ENCODE measurements at places on chromosomes 3 and 15.
A peak's percentile ranks its signal among the peaks of the same experiment; 100 is the strongest.

DNA sequence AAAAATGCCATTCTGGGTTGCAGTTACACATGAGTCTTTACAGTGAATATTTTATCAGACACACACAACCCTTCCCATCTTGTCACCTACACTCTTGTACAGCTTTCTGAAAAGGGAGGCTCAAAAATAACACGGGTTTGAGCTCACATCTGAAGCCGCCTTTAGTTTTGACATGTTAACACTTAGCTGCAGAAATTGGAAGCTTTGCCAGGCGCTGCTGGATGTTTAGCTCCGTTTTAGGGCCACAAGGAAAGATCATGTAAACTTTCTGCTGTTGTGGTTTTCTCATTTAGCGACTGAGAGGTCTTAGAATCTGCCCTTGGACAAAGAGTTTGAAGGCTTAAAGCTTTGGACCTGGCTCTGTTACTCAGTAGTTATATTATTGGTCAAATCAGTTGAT lies 120.1 kb downstream of the OXNAD1 start:
- no peak for DNase-seq

- DNase-seq: no peak
These were observed 19.4 kb upstream of the CA12 start for GRCh38 chr15:63401078-63401477.

- DNase-seq: no peak
These were observed 26.9 kb downstream of the CCR4 start for GRCh38 chr3:32978331-32978730.

DNA sequence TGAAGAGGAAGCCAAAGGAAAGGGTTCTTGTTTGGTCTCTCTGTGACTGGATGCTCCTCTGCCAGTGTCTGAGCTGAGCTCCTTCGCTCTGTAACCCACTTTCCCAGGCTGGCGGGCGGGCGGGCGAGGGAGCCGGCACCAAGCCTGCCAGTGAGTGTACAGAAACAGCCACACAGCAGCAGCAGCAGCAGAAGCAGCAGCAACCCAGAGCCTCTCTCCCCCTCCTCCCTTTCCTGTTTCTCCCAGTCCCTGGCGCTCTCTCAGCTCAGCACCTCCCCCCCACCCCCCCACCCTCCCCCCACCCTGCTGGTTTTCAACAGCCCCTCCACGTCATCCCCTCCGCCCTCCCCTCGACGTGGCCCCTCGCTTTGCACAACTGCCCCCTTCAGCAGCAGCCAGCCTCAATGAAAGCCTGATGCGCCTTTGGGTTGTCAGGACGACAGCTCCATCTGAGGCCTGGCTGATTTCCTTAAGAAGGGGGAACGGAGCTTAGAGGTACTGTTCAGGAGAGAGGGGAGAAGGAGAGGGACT lies at the start of gene LSAMP:
LSAMP (minus strand) TSS at position 177 of the 531 bp plus-strand sequence.
- no peak for DNase-seq

- DNase-seq: no peak
These were observed 124.8 kb upstream of the PTX3 start for GRCh38 chr3:157311633-157312375.

DNA sequence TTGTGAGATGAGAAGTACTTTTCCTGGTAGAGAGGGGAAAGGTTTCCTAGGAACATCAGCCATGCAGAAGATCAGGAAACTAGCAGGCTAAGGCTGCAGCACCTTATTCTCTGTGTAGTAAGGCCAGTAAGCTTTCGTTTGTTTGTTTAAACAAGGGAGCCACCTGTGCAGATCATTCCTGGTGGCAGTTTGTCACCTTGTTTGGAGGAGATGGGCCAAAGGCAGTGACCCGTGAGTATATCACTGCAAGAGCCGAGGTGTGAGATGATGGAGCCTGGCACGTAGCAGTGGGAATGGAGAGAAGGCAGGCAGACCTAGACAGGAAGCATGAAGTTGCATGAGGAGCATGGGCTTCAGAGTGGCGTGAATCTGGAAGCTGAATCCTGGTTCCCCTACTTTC lies 19.6 kb downstream of the ATG7 start:
- DNase-seq: no peak

- DNase-seq: no peak
These were observed 58.0 kb upstream of the FOXB1 start for GRCh38 chr15:59946084-59946483.

DNA sequence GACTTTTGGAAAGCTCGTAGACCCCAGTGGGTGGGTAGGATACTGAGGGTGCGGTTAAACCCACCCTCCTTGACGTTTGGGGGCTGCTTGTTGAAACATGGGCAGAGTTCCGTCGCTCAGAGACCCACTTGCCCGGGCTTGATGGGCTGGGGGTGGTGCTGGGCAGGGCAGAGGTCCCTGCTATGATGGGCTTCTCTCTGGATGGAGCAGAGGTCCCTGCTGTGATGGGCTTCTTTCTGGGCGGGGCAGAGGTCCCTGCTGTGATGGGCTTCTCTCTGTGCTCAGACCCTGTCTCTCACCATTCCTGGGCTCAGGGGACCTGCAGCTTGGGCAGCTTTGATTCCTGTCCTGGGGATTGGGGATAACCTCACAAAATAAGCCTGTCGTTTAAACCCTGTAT lies 45.2 kb downstream of the FBLN2 start:
- DNase-seq: no peak

DNA sequence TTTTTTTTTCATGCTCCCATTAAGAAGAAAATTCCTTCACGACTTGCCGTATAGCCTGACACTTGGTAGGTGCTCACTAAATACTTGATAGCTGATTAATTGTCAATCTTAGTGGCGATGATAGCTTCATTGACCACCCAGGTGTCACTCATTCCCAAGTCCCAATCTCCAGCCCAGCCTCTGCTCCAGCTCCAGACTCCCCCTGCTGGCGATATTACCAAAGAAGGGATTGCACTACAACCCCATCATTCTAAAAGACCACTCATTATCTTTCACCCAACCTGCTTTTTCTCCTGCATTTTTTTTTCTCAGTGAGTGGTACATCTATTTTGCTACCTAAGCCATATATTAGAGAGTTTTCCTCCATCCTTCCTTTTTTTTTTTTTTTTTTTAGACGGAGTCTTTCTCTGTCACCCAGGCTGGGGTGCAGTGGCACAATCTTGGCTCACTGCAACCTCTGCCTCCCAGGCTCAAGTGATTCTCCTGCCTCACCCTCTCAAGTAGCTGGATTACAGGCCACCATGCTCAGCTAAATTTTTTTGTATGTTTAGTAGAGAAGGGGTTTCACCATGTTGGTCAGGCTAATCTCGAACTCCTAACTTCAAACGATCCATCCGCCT lies 19.5 kb upstream of the COMMD2 start:
- DNase-seq: peak; percentile 80

DNA sequence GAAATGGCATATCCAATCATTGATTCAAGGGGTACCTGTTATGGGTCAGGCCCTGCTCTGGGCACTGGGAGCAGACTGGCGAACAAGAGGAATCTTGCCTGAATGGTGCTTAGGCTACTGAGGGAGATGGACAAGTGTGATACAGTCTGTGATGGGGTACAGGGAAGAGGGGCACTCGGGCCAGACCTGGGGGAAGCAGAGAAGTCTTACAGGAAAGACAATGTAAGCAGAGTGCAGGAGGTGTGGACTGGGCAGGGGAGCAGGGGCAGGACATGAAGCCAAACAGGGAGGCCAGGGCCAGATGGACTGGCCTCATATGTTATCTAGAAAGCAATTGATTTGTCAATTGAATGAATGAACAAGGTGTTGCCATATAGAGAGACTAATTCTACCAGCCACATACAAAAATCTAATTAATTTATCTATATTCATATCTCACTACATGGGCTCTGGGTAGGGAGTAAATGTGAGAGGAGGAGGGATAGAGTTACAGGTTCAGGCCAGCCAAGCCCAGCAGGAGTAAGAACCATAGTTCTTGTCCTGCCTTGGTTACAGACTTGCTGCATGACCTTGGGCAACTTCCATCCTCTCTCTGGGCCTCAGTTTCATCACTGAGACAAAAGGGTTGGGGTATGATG lies 3.6 kb upstream of the IGDCC4 start:
- no peak for DNase-seq

GRCh38 chr3:136305879-136306278 lies 55.7 kb downstream of the PCCB start:
- DNase-seq: peak; percentile 59

All from activated CD4-positive, alpha-beta T cell treated with anti-CD3 and anti-CD28 coated beads, Interleukin-2, amount 10 ng/mL, durations not matched to agents 24 days and 14 days (primary cell).